PC-9 (cell line): ENCODE measurements at places on chromosomes 2 and 18. TPM values are rescaled to one million over a fixed set of nuclear protein-coding genes. Genes with fewer than 3 reads are reported as not detected.
A peak's percentile ranks its signal among the peaks of the same experiment; 100 is the strongest.

BMP10 gene
- not detected in 2 replicates for total RNA-seq

POTEC gene
- total RNA-seq = not detected in 2 replicates

CHRNG gene
- total RNA-seq = not detected in 2 replicates

MAP3K2 gene
- 75.9 and 81.2 TPM in 2 replicates for total RNA-seq

KIAA2012 gene
- total RNA-seq = not detected in 2 replicates

FBXO15 gene
- 2.2 and 3.9 TPM in 2 replicates for total RNA-seq

DNA sequence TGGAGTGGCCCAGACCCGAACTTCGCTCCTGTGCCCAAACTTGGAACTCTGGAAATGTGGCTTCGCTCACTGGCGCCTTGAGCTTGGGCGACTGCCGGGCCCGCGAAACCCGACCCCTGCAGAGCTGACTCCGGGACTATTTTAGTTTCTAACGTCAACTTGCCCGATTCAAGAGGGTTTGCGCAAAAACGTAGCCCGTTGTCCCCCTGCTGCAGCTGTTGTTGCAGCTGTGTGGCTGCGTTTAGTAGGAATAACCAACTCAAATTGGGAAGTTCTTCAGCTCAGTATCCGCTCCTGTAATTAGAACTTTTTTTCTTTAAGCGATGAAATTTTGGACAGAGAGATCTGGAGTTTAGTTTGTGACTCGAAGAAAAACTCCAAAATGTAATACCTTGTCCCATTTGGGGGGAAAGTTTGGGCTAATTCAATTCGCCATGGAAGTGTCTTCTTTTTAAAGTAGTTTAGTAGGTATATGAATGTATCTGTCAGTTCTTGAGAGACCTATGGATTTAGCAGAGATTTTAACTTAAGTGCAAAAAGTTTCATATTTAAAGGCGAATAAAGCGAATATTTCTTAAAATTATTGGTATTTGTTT, 559 bp downstream of the MYL12A start:
- H3K4me3 ChIP-seq = peak overlapping the region; percentile 86
- peaks cover 36% of the 10 kb centered on the region for H3K4me1 ChIP-seq
- no peak for DNase-seq
- H3K27ac ChIP-seq = peak overlapping the region; percentile 87

GRCh38 chr2:237084444-237084843, 1.2 kb upstream of the COPS8 start:
- H3K27ac ChIP-seq = no peak overlapping the region
- H3K27me3 ChIP-seq = no peaks in the 10 kb centered on the region
- peaks cover 19% of the 10 kb centered on the region for H3K4me1 ChIP-seq

GRCh38 chr18:46676182-46676835, 19.3 kb upstream of the LOXHD1 start:
- H3K27me3 ChIP-seq = peaks cover 44% of the 10 kb centered on the region
- no peak for DNase-seq
- H3K4me3 ChIP-seq = no peak overlapping the region
- H3K4me1 ChIP-seq = 0 out of 2 replicates have a peak, but pooled peaks cover 4% of the 10 kb centered on the region

DNA sequence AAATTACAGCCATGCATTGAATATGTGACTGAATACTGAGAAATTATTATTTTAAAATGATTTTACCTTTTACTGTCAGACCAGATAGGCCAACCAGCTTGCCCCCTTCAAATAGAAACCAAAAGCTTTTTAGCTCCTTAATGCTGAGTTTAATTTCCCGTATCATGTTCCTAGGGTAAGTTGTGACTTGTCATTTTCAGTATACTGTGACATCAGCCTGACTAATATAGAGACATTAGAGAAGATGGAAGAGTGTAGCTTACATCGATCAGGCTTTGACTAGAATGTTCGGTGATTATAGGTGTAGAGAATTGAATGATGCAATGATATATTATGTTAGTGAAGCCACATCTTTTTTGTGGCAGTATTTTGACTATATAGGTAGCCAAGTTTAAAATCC, 50.6 kb upstream of the ZEB2 start:
- no peak overlapping the region for H3K27ac ChIP-seq
- no peak overlapping the region for H3K4me3 ChIP-seq
- no peaks in the 10 kb centered on the region for H3K36me3 ChIP-seq
- H3K4me1 ChIP-seq = no peaks in the 10 kb centered on the region
- no peak for DNase-seq

DNA sequence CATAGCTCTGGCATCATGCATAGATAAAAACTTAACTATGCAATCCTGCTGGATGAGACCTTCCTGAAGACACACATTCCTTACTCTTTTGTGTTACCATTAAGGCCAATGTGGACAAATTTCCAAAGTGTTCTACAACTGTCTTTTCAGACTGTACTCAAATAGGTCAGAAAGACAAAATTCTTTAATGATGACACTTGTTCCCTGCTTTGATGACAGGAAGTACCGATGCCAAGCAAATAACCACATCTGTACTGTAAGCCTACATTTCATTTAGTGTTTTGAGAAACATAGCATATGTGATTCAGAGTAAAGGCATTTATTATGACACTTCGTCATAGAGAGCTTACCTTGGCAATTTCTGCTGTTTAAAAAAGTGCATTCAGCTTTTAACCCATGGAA, 55.0 kb downstream of the PMAIP1 start:
- no peak overlapping the region for H3K4me3 ChIP-seq
- no peaks in the 10 kb centered on the region for H3K27me3 ChIP-seq
- peaks cover 81% of the 10 kb centered on the region for H3K4me1 ChIP-seq
- DNase-seq = peak; percentile 83

GRCh38 chr2:19127616-19128015, 230.8 kb downstream of the OSR1 start:
- H3K36me3 ChIP-seq = no peaks in the 10 kb centered on the region
- no peak overlapping the region for H3K4me3 ChIP-seq
- peaks cover 25% of the 10 kb centered on the region for H3K4me1 ChIP-seq
- H3K27me3 ChIP-seq = no peaks in the 10 kb centered on the region

- no peak overlapping the region for H3K27ac ChIP-seq
- H3K4me3 ChIP-seq = no peak overlapping the region
- no peak for DNase-seq
- peaks cover 15% of the 10 kb centered on the region for H3K4me1 ChIP-seq
Observed at GRCh38 chr2:162734866-162735265, 103.7 kb downstream of the KCNH7 start.

- no peak for DNase-seq
- no peak overlapping the region for H3K27ac ChIP-seq
- no peaks in the 10 kb centered on the region for H3K27me3 ChIP-seq
- no peak overlapping the region for H3K4me3 ChIP-seq
Observed at GRCh38 chr2:46980366-46980765, 64.8 kb upstream of the MCFD2 start.

GRCh38 chr2:196105951-196106350, 37.3 kb upstream of the DNAH7 start:
- no peaks in the 10 kb centered on the region for H3K36me3 ChIP-seq
- no peaks in the 10 kb centered on the region for H3K4me1 ChIP-seq
- DNase-seq = no peak
- H3K4me3 ChIP-seq = no peak overlapping the region

DNA sequence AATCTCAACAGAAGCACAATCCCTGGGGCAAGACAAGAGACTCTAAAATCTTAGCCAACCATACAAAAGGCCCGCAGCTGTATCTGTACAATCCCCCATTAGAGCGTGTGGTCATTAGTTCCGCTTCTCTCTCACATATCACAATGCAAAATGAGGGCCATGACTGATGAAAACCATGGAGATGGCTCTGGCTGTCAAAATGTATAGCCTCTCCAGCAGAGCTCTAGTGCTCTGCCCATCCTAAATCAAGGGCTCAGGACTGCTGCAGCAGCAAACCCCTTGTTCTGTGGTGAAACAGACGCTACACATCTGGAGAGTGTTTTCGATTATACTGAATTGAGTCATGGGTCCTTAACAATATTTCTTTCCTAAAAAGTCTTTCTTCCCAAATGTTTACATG, 221.0 kb downstream of the PID1 start:
- H3K27ac ChIP-seq = no peak overlapping the region
- H3K4me3 ChIP-seq = no peak overlapping the region
- H3K27me3 ChIP-seq = no peaks in the 10 kb centered on the region
- no peak for DNase-seq

- no peak overlapping the region for H3K4me3 ChIP-seq
- peaks cover 9% of the 10 kb centered on the region; the same call in 1 of the 2 replicates for H3K4me1 ChIP-seq
- H3K27me3 ChIP-seq = no peaks in the 10 kb centered on the region
- no peak for DNase-seq
Observed at GRCh38 chr2:20205069-20205468, 19.9 kb downstream of the SDC1 start.

GRCh38 chr2:68755071-68755470, 20.5 kb downstream of the ARHGAP25 start:
- no peaks in the 10 kb centered on the region for H3K4me1 ChIP-seq
- H3K4me3 ChIP-seq = no peak overlapping the region
- H3K27ac ChIP-seq = no peak overlapping the region
- H3K36me3 ChIP-seq = no peaks in the 10 kb centered on the region
- no peak for DNase-seq
- H3K27me3 ChIP-seq = no peaks in the 10 kb centered on the region

DNA sequence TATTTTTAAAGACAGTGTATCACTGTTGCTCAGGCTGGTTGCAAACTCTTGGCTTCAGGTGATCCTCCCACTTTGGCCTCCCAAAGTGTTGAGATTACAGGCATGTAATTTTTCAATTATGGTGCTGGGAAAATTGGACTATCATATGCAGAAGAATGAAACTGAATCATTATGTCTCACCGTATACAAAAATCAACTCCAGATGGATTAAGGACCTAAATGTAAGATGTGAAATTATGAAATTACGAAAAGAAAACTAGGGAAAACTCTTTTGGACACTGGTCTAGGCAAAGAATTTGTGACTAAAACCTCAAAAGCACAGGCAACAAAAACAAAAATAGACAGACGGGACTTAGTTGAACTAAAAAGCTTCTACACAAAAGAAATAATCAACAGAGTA, 31.2 kb downstream of the MAP3K2 start:
- H3K27me3 ChIP-seq = no peaks in the 10 kb centered on the region
- no peak overlapping the region for H3K27ac ChIP-seq
- no peak for DNase-seq
- H3K4me3 ChIP-seq = no peak overlapping the region
- no peaks in the 10 kb centered on the region for H3K36me3 ChIP-seq

DNA sequence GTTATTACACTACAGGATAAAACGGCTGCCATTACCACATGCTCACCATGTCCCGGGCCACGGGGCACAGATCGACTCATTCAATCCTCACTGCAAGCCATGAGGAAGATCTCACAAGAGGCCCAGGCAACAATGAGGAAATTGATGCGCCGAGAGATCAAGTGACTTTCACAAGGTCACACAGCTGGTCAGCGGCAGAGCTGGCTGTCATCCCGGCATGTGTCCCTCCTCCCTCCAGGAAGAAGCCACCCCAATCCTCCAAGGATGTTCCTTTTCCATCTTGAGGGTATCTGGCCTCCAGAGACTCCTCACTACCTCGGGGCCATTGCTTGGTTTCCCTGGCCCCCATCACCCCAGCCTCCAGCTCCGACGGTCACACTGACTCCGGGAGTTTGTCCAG, 65.3 kb upstream of the GLI2 start:
- H3K27ac ChIP-seq = no peak overlapping the region
- H3K4me1 ChIP-seq = peaks cover 28% of the 10 kb centered on the region
- H3K4me3 ChIP-seq = peak overlapping the region; percentile 27; the same call in 1 of the 2 replicates
- no peaks in the 10 kb centered on the region for H3K27me3 ChIP-seq
- H3K36me3 ChIP-seq = no peaks in the 10 kb centered on the region
- DNase-seq = no peak

- H3K27me3 ChIP-seq = no peaks in the 10 kb centered on the region
- H3K4me3 ChIP-seq = no peak overlapping the region
- no peaks in the 10 kb centered on the region for H3K36me3 ChIP-seq
- no peak overlapping the region for H3K27ac ChIP-seq
- DNase-seq = no peak
Observed at GRCh38 chr2:226802573-226802972, 3.0 kb upstream of the IRS1 start.

DNA sequence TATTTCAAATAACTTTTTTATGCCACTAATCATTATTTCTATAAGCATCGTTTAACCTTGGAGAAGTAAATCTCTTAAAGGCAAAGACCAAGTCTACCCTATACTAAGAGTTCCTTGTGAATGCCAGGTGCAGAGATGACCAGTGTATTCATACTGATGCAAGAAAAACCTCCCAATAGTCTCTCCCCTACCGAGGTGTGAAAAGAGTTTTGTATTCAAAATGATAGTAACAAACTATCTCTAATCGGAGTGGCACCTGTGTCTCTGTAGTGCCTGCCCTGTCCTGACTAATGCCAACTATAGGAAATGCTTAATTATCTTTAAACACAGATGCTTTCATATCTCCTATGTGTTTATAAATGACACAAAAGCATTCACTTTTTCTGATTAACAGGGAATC, 798.5 kb downstream of the TRIB2 start:
- H3K27ac ChIP-seq = no peak overlapping the region
- no peak overlapping the region for H3K4me3 ChIP-seq
- DNase-seq = no peak
- no peaks in the 10 kb centered on the region for H3K27me3 ChIP-seq
- no peaks in the 10 kb centered on the region for H3K4me1 ChIP-seq

DNA sequence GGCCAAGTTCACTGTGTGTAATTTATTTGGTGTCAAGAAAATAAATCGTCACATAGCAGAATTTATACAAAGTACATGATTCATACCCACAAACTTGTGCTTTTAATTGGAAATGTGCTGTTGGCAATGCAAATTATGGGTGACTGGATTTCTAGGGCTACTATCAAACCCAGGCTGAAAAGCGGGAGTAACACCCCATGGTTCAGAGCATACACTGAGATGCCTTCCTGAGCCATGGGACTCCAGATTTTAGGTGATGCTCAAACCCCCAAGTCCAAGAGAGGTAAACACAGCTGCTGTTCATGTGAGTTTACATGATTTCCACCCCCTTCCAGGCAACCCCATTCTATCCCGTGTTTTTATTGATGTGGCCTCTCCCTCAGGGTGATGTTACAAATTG, 565.9 kb upstream of the ID2 start:
- H3K4me3 ChIP-seq = no peak overlapping the region
- peaks cover 50% of the 10 kb centered on the region for H3K27me3 ChIP-seq
- H3K27ac ChIP-seq = no peak overlapping the region
- no peaks in the 10 kb centered on the region for H3K4me1 ChIP-seq
- DNase-seq = no peak

- no peak overlapping the region for H3K27ac ChIP-seq
- H3K27me3 ChIP-seq = no peaks in the 10 kb centered on the region
Observed at GRCh38 chr2:23578964-23579671, 194.1 kb downstream of the KLHL29 start.
